ENCODE measurements at places on chromosomes 2 and 18.

GRCh38 chr2:172095905-172096625, 6.6 kb downstream of the DLX2 start:
- DNase-seq: no peak

GRCh38 chr2:9519250-9519649, 36.4 kb downstream of the ADAM17 start:
- DNase-seq: no peak

DNA sequence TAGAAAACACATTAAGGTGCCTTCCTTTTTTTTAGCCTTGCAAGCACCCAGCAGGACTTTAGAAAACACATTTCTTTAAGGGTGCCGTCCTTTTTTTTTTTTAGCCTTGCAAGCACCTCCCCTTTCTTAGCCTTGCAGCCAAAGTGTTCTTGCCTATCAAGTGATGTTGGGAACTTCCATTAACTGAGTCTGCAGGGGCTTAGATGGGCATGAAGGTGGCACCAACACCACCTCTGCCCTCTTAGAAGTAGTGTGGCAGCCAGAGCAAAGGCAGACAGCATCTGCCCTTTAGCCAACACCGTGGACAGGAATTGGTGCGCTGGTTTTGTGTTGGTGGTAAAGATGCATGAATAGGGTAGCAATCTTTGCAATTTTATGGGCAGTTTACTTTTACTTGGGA, 211.6 kb upstream of the SP5 start:
- DNase-seq: no peak

DNA sequence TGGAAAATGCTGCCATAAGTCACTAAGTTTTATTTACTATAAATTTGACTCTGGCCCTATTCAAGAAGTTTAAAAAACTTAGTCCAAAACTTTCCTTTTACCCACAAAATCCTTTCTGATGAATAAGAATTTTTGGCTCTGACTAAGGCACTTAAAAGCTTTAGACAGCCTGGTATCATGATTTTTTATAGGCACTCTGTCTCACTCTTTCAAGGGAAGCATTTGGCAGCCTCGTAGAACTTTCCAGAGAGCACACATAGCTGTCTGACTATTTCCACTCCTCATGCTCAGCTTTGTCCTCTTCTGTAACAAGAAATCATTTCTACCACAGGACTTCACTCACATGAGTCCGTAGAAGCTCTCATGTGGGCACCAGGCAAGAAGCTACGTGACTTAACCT, 32.3 kb upstream of the XDH start:
- DNase-seq: no peak

GRCh38 chr2:156455361-156455975, 19.3 kb downstream of the GPD2 start:
- no peak for DNase-seq

DNA sequence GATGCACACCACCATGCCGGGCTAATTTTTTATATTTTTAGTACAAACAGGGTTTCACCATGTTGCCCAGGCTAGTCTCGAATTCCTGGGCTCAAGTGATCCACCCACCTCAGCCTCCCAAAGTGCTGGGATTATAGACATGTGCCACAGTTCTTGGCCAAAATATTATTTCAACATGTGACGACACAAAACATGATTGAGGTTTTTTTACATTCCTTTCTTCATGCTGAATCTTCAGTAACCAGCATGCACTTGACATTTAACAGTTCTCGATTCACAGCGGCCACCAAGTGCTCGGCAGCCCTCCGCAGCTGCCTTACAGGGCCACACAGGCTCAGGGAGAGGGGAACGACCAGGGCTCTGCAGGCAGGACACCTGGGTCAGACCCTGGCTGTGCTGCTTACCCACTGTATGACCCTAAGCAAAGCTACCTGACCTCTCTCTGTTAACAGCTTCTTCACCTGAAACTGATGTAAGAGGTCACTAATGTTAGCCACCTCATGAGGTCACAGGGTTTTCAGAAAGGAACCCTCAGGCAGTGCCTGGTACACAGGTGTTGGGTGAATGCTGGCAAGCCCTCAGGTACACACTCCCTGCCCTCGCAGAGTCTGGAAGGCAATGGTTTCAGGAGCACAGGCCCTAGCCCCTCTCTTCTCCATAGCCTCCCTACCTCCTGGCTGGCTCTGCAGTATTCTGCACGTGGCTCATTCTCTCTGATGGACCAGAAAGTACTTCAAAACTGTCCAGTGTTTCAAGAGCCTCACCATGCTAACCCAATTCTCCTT, 25.7 kb downstream of the TUBB6 start:
- no peak for DNase-seq

DNA sequence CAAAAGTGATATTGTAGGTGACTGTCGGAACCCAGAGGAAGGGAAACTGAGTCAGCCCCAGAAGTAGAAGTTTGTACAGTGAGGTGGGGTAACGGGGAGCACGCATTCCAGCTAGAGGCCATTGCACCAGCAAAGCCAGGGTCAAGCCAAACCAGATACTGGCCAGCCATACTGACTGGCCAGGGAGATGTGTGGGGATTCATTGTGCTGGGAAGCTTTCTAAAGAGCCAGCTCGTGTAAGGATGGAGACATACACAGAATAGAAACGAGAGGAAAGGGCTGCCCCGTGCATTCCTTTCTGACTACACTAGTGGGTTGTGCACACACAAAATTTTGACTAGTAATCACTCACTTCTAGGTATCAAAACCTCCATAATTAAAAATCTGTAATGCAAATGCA, 175.3 kb upstream of the PID1 start:
- DNase-seq: no peak

DNA sequence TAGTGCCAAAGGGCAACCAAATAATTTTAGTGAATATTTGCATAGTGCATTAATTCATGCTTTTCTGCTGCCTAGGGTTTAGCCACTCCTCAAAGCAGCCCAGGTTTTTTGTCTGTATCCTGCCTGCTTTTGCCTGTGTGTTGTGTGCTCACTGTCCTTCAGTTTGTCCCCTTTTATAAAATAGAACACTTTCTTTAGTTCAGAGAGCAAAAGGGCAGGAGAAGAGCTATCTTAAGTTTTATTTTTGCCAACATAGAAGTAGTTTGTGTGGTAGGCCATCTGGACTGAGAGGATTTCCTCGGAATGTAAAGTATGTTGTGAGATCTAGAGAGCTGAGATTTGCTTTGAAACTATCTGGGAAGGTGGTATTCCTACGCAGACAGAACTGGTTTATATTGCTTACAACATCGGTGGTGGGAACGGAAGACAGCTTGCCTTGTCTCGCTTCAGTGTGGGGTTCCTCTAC, 64.9 kb downstream of the EML4 start:
- DNase-seq: no peak

GRCh38 chr18:48274301-48274700, 134.9 kb downstream of the ZBTB7C start:
- DNase-seq: no peak

GRCh38 chr2:197946562-197946961, 142.2 kb downstream of the PLCL1 start:
- no peak for DNase-seq

DNA sequence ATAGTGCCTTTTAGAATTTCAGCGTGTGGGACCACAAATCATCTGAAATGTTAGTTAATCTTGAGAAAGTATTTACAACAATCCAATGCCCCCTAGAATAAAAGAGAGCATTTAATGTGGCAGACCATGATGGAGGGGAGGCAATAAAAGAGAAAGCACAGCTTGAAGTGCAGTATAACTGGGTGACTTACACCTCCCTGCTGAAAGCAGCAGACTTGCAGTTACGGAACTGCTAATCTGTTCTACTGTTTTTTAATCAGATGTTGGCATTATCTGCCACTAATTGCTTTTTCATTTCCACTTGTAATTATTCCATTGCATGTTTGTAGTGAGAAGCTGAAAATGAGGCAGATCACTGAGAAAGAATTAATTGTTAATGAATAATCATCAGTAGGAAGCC, 130.5 kb upstream of the ITGA4 start:
- DNase-seq: no peak

DNA sequence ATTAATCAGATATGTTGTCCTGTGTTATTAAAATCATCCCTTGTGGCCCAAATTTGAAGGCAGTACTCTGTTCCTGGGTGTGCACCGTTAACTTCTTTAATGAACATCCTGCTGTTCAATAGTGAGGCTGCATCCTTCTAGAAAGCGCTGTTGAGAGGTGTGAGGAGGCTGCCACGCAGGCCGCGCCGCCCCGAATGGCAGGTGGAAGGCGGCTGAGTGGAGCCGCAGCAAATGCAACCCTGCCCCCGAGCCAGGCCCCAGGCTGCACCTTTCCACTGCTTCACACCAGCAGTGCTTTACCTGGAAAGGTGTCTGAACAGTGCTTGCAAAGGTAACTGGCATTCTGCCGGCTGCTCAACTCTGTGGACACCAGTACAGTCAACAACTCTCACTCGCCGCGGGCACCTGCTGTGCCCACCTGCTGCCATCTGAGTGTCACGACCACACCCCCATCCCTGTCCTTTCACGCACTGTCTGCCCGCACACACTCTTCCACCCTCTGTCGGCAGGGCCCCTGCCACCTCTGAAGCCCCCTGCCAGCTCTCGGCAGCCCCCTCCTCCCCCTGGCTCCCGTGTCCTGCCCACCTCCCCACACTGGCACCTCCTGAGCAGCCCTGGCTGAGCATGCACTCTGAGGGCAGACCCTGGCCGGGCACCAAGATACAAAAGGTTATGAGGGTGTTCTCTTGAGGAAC, 70.9 kb downstream of the ODC1 start:
- no peak for DNase-seq

DNA sequence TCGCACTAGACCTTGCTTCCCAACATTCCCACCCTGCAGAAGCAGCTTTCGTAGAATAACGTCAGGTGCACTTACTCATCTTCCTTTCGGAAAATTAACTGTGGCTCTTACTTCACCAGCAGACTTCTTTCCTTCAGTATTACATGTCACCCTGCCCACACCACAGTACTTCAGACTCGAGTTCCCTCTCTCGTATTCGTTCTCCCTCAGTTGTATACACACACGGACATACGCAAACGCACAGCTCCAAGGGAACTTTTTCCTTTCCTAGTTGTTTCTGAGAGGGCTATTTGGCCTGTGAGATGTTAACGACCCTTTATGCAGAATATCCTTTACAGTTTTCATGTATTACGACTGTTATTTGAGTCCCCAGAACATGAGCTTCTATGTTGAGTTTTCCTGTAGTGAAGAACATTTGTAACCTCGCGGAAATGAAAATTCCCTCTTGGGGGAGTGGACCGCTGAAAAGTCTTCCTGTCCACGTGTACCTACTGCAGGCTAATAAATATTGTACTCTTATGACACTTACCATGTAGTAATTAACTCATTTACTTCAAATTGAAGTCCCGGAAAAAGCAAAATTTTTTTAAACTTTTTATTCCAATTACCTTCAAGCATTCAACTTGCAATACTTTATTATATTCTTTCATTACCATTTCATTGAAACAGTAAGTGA, 908 bp downstream of the ERLEC1 start:
- peak; percentile 9 for DNase-seq

- DNase-seq: no peak
Observed at GRCh38 chr18:9091066-9091476, 11.4 kb upstream of the NDUFV2 start.

DNA sequence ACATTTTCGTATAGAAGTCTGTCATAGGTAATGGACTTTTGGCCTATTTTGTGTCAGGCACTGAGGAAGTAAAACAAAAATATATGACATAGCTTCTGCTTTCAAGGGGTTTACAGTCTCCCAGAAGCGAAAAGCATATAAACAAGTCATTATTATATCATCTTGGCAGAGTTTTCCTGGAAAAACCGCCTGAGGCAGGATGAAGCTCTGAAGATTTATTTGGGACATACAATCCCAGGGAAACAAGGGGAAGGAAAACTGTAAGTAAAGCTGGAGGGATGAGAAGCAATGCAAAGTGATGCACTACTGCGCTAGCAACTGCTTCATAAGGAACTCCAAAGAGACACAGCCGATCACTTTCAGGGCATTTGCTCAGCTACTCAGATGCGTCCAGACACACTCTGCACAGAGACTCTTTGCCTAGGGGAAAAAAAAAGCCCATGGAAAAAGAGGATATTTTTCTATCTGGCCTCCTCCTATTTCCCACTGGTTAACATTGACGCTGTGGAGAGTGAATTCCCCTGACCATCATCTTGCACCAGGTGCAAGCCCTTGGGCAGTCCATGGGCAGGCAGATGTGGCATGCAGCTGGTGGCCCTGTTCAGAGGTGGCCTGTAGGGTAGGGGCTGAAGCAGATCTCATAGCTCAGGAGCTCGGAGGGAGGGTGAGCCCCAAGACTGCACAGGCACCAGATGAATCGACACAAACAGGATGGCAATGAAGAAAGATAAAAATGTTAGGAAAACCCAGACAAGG, 158.1 kb downstream of the METTL4 start:
- DNase-seq: no peak

GRCh38 chr2:11933854-11934253, 187.4 kb downstream of the LPIN1 start:
- DNase-seq: no peak

GRCh38 chr2:70509565-70509964, 44.1 kb downstream of the TGFA start:
- DNase-seq: no peak

GRCh38 chr2:170525566-170525900, 189.6 kb upstream of the SP5 start:
- no peak for DNase-seq
